Stimulated activated CD8-positive, alpha-beta memory T cell treated with anti-CD3 and anti-CD28 coated beads, Interleukin-15, amount 100 ng/mL, for 1 hour (primary cell): ENCODE measurements at places on chromosomes 11 and 22.

DNA sequence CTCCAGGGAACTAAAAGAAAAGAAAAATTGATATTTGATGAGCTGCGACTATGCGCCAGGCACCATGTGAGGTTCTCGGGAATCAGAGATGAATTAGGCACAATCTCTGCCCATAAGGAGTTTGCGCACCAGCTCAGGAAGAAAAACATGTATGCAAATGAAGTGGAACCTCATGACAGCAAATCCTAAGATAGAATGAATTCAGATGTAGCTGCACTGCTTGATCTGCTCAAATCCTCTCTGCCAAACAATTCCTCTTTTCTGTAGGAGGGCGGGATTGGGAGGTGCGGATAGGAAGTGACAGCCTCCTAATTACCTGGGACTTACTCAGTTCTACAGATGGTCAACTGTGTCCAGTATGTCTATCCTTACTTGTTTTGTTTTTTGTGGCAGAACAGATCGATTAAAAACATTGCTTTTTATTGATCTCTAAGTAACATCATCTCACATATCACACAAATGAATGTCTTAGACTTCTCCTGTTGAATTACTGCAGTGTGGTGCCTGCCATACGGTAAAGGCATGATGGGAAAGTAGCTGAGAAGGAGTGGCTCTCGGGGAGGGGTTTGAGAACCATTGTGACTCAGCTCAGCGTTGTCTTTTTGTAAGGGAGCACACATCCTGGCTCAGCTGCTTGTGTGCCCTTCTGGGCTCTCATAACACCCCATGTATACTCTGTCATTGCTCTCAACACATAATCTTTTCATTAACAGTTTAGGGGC lies 13.9 kb downstream of the CRTAM start:
- DNase-seq = no peak

DNA sequence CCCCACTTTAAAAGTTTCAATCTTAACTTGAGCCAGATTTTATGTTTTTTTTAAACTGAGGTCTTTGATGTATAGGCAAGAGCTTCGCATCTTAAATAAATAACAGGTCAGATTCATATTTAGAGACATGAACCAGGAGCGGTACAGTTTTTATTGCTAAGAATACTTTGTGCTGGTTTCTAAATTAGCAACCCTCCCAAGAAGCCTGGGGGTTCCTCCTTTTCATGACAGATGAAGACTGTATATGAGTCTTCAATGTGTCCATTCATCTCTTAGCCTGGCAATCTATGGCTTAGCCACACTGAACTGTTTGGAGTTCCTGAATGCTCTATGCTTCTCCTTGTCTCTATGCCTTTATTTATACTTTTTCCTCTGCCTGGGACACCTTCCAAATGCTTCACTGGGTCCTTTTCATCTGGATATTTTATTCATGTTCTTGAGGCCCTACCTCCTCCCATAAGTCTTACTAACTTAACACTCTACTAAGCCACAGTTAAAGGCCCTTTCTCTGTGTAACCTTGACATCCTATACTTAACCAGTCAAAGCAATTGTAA lies 338.6 kb downstream of the INSC start:
- no peak for DNase-seq

GRCh38 chr22:43720716-43721115 lies 91.4 kb downstream of the EFCAB6 start:
- no peak for DNase-seq

- DNase-seq = peak; percentile 54
Observed at GRCh38 chr22:36286096-36286957, 33.4 kb downstream of the APOL1 start.

GRCh38 chr11:102729849-102730815 lies 5.4 kb upstream of the MMP8 start:
- no peak for DNase-seq

DNA sequence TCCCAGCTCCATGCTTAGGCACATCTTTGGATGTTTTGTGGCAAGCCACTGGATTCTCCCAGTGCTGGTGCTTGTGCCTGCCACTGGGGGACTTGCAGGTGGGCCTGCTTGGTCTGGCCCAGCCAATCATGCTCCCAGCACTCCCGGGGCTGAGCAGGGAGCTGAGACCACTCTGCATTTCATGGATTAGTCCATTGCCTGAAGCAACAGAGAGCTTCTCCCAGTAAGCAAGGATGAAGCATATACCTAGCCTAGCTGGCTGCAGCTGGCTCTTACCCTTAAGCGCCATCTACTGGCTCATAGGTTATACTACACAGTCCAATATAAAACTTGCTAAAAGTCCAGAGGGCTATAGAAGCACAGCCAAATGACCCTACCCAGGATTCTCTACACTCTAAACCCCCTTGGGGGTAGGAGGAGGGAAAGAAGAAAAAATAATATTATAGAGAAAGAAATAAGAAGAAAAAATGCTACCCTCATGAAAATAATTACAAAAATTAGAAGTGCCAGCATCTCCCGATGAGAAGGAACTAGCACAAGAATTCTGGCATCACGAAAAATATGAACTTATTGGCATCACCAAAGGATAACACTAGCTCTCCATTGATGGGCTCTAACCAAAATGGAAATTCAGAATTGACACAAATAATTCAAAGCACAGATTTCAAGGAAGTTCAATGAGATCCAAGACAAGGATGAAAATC lies 275.3 kb downstream of the C11orf87 start:
- no peak for DNase-seq

DNA sequence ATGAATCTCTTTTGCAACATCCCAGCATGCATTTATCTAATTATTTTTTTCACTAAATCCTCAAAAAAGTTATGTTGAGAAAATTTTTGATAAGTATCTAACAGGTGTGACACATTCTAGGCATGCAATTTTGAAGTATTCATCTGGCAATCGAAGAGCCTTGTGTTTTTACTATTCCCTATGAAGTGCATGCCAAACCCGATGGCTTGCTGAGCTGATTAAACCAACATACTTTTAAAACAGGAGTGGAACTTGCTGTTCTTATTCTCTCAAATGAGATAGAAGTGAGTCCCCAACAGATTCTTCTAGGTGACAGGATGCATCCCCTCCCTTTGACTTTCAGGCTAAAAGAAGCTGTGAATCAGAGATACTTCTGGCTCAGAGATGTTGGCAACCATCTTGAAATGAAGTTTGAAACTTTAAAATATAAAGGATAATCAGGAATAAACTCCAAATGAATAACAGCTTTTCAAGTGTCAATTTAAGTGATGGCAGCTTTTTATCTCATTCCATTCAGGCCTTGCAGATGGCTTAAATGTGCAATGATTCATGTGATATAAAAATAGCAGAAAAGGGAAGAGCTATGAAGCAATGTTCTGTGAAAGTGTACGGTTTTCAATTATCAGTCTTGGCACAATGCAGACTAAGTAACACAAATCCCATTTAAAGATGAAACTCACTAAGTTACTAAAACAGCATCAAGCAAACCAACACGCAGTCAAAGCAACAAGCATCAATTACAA lies 67.7 kb downstream of the APOL5 start:
- no peak for DNase-seq

- peak; percentile 80 for DNase-seq
Observed at GRCh38 chr11:61129639-61130523, 27.6 kb downstream of the CD5 start.

DNA sequence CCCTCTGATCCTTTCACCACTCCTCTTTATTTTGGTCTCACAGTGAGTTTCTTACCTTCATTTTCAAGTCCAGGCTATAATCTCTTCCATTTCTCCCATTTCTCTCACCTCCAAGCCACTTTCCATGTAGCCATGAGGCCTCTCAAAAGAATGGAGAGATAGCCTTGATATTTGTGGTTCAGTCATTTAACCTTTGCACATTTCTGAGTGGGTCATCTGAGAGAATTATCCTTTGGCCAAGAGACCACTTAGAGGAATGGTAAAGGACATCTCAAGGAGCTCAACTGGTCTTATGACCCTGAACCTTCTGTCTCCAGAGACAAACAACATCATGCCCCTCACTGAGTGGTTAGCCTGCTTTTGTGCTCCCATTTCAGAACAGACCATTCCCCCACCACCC lies 121.1 kb downstream of the KIRREL3 start:
- DNase-seq = no peak

DNA sequence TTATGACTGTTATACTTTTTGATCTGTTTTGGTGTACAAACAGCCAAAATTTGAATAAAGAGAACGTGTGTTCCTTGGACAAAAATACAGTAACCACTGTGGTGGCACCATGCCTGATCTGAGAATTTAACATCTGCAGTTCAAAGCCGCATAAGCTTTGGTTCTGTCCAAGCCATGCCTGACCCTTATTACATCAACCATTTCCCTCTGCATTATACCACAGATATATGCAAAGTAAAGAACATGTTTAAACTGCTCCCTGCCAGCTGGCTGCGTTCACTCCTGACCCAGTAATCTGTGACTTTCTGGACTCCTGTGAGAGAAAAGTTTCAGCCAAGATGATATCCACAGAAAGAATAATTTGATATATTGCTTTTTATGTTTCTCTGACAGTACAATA lies 890.5 kb upstream of the ANO3 start:
- DNase-seq = no peak

DNA sequence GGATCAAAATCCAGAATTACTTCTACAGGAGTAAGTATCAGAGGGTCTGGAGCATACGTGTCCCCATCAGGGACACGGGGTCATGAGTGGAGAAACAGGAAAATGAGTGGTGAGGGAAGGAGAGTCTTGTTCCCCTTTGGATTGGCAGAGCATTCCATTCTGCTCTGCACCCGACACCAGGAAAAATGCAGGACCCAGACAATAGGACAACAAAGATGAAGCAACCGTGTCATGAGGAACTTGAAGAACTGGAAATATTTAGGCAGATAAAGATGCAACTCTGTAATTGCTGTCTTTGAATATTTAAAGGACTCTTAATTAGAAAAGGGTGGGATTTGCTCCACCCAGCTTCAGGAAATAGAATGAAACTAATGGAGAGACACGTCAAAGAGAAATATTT lies 89.0 kb upstream of the BLID start:
- no peak for DNase-seq

DNA sequence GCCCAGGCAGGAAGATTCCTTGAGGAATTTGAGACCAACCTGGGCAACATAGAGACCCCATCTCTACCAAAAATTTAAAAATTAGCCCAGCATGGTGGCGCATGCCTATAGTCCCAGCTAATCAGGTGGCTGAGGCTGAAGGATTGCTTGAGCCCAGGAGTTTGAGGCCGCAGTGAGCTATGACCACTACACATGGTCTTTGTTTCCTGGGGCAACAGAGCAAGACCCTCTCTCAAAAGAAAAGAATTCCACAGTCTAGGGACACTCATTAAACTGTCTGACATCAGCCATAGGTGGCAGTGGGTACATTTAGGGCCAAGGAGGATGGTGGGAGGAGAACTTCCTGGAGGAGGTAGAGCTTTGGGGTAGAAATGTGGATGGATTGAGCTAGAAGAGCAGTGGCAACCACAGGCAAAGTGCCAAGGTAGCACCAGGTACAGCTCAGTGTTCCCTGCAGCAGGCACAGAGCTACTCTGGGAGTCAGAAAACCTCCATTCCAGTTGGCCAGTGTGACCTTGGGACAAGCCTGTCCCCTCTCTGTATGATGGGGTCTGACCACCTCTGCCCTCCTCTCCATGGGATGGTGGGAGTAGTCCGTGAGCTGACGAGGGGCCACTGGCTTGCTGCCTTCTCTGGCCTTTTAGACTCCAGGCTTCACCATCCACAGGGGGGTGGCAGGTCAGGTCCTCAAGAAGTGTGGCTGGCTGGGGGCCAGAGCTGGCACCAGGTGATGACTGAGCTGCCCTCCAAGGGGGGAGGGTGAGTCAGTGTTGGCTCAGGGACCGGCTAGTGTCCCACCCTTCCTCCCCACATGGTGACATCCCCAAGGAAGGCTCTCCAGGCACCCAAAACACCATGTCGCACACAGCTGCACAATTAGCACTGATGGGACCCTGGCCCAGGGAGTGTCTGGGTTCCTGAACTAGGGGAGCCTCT lies 3.7 kb upstream of the CLCF1 start:
- DNase-seq = no peak

GRCh38 chr22:17380359-17381087 lies 11.3 kb downstream of the CECR2 start:
- no peak for DNase-seq

DNA sequence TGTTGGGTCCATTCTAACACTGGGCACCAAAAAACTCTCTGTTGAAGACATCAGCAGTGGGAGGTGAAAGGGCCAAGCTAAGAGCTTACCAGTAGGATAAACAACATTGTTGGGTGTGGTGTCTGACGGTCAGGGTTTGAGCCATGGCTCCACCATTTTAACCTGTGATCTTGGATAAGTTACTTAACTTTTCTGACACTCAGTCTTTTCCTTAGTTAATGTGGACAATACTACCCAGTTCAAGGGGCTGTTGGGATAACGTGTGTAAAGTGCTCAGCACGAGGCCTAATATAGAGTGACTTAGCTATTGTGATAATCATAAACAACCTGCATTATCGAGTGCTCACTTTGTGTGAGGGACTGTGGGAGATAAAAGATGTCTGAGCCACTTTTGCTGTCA lies 6.1 kb downstream of the UCP3 start:
- no peak for DNase-seq

DNA sequence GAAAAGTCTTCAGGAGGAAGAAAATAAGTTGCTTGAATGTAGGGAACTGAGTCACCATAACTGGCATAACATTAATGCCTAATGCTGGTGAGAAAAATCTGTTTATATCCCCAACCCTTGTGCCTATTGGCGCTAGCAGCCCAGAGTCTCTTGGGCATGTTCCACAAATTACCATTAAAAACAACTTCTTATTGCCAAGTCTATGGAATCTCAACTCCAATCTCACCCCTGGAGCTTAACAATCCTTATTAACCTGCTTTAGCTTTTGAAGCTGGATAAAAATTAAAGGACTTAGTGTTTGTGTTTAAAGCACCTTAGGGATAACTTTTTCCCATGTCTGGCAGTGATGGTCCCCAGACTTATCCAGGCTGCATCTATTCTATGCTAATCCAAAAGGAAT lies 143.0 kb downstream of the APIP start:
- no peak for DNase-seq

DNA sequence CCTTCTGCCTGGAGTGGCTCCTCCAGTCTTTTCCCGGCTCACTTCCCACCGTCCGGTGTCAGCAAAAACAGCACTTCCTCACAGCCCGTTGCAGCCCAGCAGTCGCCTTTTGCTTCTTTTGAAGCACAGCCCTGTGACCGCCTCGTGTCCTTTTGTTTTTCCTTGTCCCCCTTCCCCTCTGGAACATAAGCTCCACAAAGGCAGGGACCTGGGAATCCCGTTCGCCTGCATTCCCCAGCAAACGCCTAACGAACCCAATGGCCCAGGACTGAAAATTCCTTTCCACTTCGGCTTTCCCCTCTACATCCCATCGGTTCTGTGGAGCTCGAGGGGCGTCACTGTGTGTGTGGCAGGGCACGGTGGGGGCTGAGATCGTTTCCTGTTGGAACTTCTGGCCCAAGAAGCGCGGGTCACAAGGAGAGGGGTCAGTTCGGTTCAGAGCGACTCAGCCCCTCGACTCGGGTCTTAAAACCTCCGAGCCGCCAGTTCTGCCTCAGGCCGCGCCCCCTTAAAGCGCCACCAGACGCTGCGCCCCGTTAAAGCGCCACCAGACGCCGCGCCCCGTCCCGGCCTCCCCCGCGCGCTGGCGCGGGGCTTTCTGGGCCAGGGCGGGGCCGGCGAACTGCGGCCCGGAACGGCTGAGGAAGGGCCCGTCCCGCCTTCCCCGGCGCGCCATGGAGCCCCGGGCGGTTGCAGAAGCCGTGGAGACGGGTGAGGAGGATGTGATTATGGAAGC lies 841 bp downstream of the RIC8A start:
- DNase-seq = peak; percentile 52
